COR-L47 (cell line): ENCODE measurements at places on chromosomes 5 and 9.

GRCh38 chr5:153619771-153620170, 129.3 kb downstream of the GRIA1 start:
- DNase-seq, result no peak

DNA sequence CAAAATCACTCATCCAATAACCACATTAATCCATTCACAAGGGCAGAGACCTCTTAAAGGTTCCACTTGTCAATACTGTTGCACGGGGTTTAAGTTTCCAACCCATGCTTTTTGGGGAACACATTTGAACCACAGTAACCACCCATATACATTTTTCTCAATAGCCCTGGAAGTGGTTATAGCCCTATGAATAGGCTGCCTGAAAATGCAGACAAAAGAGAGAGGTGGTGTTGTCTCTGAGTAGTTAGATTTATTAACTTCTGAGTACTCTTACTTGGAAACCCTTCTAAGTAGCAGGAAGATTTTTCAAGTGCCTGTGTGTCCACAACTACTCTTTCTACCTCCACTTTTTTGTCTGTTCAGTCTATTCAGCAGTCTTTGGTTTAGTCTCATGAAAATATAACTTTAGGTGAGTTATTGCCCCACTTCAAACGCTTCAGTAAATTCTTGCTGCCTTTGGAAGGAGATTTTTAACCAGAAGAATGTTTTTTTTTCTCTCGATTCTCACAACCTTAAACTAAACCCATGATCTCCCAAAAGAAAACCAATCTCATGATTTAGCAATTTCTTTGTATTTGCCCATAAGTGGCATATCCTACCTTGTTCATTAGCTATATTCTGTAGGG, 42.6 kb downstream of the ARHGEF28 start:
- no peak for DNase-seq

DNA sequence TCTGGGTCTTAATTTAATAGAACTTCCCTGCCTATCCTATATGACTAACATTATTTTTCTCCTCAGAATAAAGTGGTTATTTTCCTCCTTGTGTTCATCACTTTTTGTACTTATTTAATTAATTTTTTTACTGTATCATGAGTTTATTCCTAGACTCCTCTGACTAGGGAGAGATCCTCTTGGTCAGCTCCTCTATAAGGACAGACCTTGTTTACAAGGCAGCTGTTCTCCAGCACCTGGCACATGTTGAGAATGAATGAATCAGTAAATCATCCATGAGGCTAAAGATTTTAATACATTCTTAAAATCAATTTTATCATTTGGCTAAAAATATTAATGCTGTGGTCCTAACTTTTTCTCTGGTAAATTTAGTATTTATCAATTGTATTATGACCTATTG, 139.8 kb downstream of the NUDT12 start:
- DNase-seq, result no peak

GRCh38 chr9:89883401-89884341, 278.9 kb downstream of the GADD45G start:
- DNase-seq, result no peak

DNA sequence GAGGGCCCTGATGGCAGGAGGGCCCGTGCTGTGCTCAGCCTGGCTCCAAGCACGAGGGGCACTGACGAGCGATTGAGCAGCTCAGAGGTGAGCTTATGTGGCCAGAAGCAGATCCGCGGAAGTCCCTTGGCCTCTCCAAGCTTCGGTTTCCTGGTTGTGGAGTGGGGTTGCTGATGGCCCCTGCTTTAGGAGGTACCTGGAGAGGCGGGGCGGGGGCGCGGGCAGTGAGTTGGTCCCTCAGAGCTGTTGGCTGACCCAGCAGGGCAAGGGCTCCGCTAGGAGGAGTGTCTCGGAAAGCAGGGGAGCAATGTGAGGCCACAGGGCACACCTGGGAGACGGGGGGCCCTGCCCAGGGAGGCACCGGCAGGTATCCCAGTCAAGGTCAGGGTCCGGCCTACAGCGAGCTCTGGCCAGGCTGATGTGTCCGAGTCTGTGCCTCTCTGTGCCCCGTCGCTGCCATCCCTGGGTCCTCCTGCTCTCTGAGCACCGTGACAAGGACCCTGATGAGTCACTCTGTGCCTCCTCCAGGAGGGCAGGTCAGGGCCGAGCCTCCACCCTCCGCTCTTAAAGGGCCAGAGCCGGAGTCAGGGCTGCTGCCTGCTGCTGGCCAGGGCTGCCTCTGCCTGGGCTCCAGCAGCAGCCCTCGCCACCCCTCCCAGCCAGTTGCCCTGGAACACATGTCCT, 14.8 kb downstream of the NCS1 start:
- no peak for DNase-seq

DNA sequence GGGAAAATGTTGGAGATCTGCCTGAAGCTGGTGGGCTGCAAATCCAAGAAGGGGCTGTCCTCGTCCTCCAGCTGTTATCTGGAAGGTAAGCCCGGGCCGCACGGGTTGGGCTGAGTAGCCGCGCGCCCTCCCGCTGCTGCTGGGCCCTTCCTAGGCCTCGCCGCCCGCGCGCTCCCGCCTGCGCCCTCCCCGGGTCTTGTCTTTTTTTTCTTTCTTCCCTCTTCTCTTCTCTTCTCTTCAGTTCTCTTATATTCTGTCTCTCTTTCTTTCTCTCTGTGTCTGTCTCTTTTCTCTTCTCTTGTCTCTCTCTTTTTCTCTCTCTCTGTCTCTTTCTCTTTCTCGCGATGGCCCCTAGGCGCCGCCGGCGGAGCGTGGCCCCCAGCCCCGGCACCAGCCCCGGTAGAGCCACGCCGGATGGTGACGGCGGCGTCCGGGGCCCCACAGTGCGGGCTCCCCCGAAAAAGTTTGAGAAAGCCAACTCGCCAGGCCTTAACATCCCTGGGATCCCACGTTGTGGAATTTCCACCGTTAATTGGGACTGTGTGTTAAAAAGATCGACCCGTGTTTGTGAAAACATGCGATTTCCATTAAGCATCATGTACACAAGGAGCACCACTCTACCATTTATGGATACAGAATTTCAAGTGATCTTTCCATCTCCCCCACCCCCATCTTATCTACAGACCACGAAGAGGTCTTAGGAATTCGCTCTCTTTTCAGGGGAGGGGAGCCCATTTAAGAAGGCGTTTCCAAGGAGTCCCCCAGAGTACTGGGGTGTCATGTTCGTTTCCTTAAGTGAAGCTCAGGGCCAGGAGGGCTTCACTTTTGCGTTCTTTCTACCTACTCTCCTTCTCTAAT, 616 bp downstream of the ABL1 start:
- no peak for DNase-seq

- DNase-seq, result no peak
Measured at GRCh38 chr5:139458580-139459407, 3.7 kb downstream of the ECSCR start.

DNA sequence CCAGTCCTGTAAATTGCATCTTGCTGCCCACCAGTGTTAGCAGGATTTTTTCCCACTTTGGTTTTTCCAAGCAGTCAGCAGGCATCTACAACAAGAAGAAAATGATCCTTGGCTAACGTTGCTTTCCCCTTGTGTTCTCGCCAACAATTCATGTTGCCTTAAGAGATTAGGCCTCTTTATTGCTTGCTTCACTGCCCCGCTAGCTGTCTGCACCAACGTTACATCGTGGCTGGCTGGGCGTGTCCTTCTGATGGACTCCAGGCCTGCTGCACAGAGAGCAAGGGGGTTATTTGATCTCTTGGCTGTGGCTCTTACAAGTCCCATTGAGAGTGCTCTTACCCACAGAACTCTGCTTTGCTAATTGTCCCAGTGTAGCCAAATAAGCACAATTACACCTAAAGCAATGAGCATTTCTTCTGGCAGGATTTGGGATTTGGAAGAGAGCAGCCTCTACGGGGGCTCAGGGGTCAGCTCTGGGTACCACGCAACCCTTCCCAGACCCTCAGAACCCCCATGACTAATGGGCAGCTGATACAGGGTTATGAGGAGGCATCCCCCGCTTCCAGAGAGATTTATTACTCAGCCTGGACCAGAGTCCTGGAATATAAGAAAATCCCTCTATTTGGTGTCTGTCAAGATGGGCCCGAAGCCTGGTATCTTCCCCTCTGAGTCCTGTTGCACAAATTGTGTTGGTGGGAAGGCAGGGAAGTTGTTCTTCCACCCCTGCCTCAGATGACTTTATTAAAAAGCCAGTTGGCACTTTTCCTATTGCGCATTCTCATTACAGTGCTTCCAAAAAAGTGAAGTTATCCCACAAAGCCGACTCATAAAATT, 17.6 kb downstream of the DCANP1 start:
- no peak for DNase-seq

DNA sequence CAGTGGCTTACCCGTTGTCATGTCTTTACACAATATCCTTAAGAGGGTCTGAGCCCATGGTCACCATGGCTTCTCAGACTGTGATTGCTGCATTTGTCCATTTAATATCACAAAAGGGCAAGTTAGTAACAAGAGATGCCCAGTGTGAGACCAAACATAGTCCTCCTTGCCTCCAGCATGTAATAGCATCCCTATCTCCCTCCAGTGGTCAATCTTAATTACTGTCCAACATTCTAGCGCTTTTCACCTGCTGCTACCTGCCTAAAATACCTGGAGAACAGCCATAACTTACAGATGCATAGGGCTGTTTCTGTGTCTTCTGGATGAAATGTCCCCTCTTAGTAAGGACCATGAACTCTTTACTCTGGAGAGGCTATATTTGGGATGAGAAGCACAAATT, 267.2 kb upstream of the DAB2 start:
- DNase-seq, result no peak

GRCh38 chr9:9799287-9799686, 813.5 kb downstream of the PTPRD start:
- no peak for DNase-seq

GRCh38 chr9:101904845-101905244, 166.4 kb upstream of the GRIN3A start:
- DNase-seq, result no peak

- no peak for DNase-seq
Measured at GRCh38 chr5:59152701-59153245, 569.9 kb downstream of the RAB3C start.

DNA sequence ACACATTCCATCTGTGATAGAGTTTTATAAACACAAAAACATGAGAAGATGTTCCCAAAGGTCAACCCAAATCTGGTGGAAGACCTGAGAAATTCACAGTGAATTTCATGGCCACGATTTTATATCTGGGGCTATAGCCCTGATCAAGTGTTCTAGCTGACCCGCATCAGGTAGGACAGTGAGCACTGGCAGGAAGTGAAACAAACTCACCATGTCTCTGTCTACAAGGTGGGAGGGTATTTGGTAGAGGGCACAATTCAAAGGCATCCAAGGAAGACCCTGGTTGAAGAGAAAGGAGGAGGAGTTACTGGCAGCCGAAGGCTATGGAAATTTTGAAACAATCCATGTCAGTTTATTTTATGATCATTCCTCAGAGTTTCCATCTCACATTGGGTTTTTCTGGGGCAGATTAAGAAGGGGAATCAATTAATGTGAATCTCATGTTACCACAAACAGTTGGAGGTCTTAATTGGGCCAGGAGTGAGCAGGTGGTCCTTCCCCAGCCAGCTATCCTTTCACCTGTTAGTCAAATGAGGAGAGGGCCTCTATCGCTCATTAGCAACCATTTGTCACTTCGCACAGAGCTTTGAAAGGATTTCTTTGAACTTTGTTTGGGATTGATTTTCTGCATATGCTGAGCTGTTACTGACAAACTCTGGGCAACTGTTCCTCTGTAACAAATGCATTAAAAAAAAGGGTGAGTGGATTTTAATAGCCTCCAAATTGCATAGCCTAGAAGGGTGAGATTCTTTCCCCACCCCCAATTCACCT, 612.0 kb upstream of the CLINT1 start:
- no peak for DNase-seq

DNA sequence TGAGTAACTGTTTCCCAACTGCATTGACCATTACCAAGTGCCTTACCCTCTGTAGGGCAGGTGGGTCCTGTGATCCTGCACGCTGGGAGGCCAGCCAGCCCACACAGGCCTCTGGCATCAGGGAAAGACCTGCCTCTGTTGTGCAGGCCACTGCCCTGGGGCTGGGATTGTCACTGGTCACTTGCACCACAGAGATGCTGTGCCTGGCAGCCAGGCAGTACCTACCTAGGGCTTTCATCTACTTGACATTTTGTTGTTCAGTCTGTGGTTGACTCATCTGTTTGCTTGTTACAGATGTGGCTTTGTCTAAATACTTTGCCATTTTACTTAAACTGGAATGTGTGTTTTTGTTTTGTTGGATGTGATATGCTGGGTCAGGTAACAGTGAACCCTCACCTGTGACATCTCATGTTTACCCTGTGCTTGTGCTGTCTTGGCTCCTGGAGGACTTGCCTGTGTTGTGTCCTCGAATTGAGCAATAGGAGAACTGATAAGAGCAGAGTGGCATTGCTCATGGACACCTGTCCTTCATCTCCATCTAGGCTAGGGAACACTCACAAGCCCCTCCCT, 32.8 kb downstream of the SECISBP2 start:
- DNase-seq, result no peak

- no peak for DNase-seq
Measured at GRCh38 chr9:85740787-85741094, 1.0 kb downstream of the AGTPBP1 start.

DNA sequence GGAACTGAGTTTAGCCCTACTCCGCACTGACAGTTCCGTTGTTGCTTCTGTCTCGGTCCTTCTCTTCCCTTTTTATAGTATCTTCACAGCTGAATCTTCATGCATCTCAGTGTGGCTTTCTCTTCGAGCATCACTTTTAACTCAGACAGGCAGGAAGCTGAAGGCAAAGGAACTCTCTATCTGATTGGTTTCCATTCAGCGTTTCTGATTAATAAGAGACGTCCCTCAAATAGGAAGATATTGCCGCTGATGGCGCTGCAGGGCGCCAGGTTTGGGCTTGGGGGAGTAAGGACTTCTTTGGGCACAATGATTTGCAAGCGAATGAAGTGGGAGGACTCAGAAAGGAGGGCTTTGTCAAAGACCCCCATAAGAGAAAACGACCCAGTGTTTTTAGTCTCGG, at the start of gene CDH9:
Gene CDH9, minus strand, starts transcription at position 111 of the 400 bp plus-strand sequence. CDS start 50,253 bp downstream, outside the sequence.
- no peak for DNase-seq

GRCh38 chr9:135712613-135713295, 10.8 kb downstream of the KCNT1 start:
- DNase-seq, result no peak

- DNase-seq, result no peak
Measured at GRCh38 chr9:19408316-19408692, 505 bp upstream of the ACER2 start.

GRCh38 chr5:106331415-106331814, 1339.3 kb downstream of the EFNA5 start:
- DNase-seq, result no peak

- no peak for DNase-seq
Measured at GRCh38 chr5:139341187-139341688, 416 bp upstream of the PAIP2 start.

- DNase-seq, result no peak
Measured at GRCh38 chr9:28925157-28925556, 1351.9 kb upstream of the C9orf72 start.

- no peak for DNase-seq
Measured at GRCh38 chr5:141613344-141613743, 5.5 kb downstream of the DIAPH1 start.
